GF-D8 (cell line): ENCODE measurements at places on chromosomes 16 and 17.

GRCh38 chr17:59124665-59125064 is 18.0 kb upstream of the TRIM37 start:
- DNase-seq, result no peak

GRCh38 chr17:69317625-69318024 is 9.3 kb downstream of the ABCA5 start:
- DNase-seq, result no peak

GRCh38 chr17:31112001-31112661 is 17.4 kb downstream of the NF1 start:
- no peak for DNase-seq

GRCh38 chr17:28975031-28975430 is 23.7 kb upstream of the PHF12 start:
- no peak for DNase-seq

- DNase-seq, result no peak
Observed at GRCh38 chr17:41962768-41963434, 3.7 kb upstream of the CNP start.

DNA sequence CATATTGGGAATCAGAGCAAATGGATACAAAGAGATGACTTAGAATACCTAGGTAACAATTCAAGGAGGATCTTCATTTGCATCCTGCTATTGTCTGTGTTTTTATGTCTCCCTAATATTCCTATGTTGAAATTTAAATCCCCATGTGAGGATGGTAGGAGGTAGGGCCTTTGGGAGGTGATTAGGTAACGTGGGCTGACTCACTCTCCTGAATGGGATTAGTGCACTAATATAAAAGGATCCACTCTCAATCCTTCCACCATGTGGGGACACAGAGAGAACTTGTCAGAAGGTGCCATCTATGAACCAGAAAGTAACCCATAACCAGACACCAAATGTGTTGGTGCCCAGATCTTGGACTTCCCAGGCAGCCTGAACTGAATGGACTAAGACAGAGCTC is 83.4 kb downstream of the CDH8 start:
- no peak for DNase-seq

- no peak for DNase-seq
Observed at GRCh38 chr16:75647112-75647491, 363 bp downstream of the KARS1 start.

GRCh38 chr17:43945074-43945829 is 3.0 kb upstream of the PPY start:
- no peak for DNase-seq

- DNase-seq, result no peak
Observed at GRCh38 chr17:41657936-41658335, 30.7 kb upstream of the EIF1 start.

DNA sequence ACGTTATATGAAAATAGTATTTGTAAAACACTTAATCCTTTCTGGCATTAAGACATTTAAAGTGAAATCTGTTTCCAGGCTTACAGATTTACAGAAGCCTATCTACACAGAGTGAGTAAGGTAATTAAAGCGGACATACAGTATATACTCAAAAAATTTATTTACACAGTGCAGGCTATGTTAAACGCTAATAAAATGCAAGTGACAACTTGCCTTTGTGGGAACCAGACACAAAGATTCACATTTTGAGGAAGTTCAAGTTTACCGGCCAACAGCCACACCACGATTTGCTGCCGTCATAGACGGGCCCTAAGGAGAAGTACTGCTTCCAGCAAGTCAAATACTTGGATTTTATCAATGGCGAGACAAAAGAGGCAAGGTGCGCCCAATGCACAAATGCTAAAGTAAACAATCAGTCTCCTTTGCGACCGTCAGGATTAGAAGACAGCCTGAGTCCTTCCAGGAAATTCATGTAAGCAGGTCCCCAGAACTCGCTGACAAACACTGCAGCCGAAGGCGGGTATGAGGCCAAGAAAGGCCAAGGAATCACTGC is 801 bp downstream of the VPS35 start:
- peak; percentile 64 for DNase-seq

- DNase-seq, result no peak
Observed at GRCh38 chr16:85753559-85753958, 2.7 kb upstream of the C16orf74 start.

DNA sequence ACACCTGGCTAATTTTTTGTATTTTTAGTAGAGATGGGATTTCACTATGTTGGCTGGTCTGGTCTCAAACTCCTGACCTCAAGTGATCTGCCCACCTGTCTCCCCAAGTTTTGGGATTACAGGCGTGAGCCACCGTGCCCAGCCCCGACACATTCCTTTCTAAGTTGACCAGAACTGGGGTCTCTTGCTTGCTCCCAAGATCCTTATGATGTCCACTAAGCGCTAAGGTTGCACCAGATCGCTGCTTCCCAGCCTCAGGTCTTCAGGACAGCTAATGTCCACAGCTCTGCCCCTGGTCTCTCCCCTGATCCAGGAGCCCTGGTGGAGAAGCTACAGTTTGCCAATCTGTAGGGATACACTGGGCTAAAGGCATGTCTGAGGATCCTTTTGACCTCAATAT is 29.5 kb downstream of the NSMCE1 start:
- no peak for DNase-seq
